ENCODE measurements at places on chromosomes 12 and 14.

- DNase-seq = no peak
Observed at GRCh38 chr14:61451891-61452400, 130.6 kb downstream of the PRKCH start.

DNA sequence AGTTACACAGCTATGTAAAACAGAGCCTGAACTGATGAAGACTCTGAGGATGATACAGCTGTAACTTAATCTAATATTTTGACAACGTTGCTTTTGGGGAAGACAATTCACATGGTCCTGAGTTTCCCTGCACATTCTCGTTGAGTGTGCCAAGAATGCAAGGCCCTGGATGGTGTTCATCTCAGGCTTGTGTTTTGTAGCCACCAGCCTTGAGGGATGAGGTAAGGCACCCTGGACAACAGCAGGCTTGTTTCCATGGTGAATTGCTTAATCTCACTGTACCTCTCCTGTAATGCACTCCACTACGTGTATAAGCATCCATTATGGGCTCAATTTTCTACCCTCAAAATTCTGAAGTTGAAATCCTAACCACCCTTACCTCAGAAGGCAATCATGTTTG is 2.1 kb downstream of the CATSPERB start:
- DNase-seq = no peak

- no peak for DNase-seq
Observed at GRCh38 chr12:105920161-105920684, 218.5 kb downstream of the NUAK1 start.

DNA sequence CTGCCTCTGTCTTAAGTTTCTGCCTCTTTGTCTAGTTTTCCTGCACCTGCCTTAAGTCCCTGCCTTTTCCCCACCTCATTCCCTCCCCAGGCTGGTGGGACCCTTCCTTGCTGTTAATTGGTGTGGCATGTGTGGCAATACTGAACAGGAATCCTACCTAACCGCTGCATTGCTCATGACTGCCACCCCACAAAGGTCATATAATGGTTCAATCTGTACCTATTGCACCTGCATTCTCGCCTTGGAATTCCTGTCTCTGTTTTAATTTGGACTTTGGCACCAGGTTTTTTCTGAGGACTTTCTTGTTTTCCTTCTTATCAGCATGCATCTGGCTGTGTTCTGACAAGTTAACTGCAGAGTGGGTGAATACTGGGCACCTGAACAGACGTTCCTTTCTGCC is 966.2 kb upstream of the TMEM132C start:
- no peak for DNase-seq

DNA sequence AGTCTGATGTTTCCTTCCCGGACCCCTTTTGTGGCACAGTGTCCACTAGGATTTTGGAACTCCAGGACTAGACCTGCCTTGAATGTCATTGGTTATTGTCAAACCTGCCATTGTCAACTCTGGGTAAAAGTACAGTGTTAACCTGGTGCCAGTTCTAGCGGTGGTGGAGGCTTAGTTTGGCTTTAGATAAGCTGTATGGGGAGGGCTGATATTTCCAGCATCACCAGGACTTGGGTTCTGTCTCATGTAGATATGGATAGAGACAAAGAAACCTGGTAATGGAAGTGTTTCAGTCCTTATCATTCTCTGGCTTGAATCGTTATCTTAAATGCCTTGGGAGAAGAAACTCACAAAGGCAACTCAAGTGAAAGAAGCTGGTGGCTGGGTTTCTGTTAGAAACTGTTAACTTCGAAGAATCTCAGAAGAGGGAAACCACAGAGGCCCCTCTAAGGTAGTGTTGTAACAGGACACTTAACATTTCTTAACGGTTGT is 10.6 kb downstream of the CHST11 start:
- no peak for DNase-seq

- no peak for DNase-seq
Observed at GRCh38 chr14:34538871-34539406, 562 bp downstream of the EAPP start.

DNA sequence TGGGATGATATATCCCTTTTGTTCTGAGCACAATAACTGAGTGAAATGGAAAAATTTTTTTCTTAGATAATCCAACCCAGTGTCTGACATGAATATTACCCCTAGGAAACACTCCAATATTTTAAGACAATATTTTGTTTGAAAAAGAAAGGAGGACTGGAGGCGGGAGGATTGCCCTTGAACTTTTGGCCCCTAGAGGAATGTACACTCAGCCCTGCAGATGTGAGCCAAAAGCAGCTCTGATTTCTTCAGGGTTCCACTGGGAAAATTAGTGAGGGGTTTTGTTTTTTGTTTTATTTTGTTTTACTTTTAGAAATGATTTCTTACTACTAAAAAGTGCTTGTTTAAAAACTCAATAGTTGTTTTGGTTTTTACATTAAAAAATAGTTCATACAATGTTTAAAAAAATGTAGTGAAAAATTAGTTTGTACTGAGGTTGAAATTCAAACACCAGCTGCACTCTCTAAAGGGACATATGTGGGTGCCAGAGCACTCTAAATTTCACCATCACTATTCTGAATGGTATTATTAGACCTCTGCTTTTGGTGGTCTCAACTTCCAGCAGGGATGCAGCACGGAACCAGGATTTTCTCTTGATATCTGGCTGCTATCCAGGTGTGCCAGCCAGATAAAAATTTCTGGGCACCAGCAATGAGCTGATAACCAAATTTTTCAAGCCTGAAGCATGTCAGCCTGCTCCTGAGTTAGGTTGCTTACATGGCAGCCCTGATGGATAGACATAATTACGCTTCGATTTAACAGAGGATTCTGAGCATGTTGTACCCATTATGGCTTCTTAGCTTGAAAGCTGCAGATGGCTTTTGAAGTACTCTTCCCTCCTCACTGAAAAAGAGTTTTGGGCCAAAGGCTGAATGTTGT is 141.9 kb downstream of the ANO6 start:
- DNase-seq = no peak

DNA sequence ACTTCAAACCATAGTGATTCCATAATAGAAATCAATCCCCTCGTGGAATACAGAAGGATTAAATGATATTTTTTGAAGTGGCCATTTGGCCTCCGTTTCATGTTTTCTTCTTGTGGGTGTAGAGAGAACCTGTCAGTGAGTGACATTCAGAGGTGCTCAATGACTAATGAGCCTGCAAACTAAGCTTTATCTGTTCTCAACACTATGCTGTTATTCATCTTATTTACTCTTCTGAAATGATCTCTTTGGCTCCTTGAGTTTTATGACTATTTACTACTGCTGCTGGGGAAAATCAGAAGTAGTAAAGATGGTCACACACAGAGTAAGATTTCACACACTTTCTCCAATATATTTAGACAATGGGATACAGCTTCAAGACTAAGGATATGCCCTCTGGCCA is 30.4 kb downstream of the ATP2B1 start:
- DNase-seq = no peak

GRCh38 chr12:122878780-122879612 is 16.9 kb downstream of the VPS37B start:
- DNase-seq = no peak

- no peak for DNase-seq
Observed at GRCh38 chr12:23885394-23885793, 64.1 kb downstream of the SOX5 start.

DNA sequence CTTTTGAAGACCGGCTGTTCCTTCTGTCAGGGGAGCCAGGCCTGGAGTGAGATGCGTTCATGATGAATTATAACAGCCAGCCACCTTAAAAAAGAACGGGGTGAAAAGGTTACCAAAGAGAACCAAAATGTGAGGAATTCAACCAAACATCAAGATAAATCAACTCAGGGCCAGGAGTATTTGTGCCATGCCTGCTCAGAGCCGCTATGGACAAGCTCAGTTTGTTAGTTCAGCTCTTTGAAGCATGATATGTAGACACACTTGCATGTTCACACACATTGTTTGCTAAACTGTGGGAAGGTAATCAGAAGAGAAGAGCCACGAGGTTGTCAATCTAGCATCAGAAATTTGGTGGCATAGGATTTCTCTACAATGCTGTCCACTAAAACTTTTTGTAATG is 367.4 kb upstream of the TBX3 start:
- DNase-seq = no peak

DNA sequence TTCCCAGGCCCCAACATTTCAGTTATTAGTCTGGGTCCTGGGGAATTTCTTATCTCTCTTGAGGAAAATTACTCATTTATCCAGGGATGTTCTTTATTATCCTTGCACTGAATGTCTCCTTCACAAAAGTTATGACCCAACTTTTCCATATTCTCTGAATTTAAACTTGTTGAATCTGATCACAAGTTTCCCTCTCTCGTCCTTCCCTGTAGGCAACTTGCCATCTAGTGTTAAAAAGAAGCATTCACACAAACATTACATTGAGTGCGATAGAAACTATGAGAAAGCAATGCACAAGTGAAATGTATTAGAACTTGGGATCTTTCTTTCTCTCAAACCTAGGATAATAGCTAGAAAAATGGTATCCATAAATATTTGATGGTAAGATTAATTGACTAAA is 608.4 kb downstream of the FSCB start:
- DNase-seq = no peak

DNA sequence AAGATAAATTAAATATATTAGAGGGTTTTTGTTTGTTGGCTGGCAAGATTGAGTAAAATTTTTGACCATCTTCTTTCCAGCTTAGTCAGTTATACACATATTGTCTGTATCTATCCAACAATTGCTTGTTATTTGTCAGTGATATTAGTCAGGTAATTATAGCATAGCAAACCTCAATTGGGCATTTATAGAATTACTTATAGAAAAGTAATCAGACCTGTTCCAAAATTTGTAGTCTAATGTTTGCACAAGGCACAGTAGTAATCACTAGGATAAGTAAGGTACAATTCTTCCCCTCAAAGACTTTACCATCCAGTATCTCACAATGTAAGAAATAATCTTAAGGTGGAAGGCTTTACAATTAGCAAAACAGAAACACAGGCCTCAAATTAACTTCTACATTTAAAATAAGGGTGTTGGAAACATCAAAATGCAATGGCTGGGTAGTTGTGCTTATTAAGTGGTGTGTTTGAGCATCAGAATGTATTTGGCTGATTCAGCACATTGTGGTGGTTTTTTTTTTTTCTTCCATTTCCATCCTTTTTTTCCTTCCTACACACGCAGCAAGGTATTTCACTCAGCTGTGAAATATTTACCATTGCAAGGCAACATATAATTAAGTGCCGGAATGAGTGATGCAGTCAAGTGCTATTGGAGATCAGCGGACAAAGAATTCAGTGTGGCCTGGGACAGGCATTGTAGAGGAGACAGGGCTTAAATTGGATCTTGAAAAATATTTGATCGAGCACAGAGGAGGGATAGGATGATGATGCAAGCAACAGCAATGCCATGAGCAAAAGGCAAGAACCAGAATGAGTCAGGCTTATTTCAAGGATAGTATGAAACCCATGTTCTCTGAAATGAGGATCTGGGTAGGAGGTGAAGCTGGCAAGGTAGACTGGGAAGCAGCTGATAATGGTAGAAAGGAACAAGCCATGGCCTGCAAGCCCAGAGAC is 178.2 kb downstream of the AKAP6 start:
- no peak for DNase-seq

GRCh38 chr14:97948841-97949240 is 1151.7 kb downstream of the VRK1 start:
- no peak for DNase-seq

DNA sequence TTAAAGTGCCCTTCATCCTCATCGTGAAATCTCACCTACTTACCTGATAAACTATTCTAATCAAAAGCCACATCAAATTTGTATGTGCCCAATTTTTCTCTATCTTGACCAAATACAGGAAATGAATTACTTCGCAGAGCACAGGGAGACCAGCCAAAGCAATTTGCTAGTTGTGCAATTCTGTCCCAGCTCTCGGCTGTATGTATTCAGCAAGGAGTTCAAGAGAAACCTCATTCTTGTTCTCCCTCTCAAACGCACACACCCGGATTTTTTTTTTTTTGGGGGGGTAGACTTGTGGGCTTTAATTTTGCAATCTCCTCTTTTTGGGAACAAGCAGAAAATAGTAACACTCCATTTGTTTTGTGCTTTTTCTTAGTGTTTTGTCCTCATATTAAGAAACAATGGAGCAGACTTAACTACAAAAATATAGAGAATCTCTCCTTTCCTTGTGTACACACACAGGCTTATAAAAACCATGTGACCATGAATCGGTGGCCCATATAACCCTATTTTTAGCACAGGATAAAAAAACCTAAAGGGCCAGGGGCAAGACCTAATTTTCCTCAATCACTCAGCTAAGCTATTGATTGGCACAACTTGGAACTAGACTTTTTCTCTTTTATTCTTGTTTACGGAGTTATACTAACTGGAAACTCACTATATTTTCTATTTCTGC is 64.2 kb downstream of the MBIP start:
- no peak for DNase-seq

- DNase-seq = no peak
Observed at GRCh38 chr12:52336641-52337040, 15.4 kb upstream of the KRT83 start.

- DNase-seq = no peak
Observed at GRCh38 chr14:76104802-76105355, 46.8 kb upstream of the GPATCH2L start.

DNA sequence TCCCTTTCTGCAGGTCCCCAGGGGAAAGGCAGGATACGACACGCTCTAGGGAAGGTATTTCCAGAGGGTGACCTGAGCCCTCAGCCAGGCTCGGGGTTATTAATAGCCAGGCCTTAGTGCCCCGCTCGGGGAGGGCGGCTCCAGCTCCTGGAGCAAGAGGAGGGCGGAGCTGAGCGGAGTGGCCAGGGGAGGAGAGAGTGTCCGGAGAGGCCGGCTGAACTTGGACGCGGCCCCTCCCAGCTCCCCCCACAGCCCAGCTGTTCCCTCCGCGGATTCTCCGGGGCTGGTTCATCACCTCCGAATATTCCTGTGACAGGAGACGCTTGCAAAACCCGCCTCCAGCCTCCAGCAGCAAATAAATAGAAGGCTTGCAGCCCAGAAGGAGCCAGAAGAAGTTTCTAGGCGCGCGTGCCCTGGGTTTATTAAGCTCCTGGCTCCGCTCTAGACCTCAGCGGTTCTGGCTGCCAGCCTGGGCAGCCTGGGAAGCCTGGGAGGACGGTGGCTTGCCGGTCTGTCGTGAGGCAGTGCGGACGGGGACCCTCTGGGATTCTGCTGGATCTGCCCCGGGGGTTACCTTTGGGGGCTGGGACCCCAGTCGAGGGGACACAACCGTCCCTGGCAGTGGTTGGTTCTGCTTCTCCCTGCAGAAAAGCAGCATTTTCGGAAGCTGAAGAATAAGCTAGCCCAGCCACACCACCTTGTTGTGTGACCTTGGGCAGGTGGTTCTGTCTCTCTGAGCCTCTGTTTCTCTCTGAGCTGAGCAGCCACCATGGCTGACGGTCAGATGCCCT is at the start of gene HSPB8:
Gene HSPB8, plus strand, starts transcription at position 388 of the 791 bp plus-strand sequence. Its CDS starts 382 bp downstream, at position 770.
- no peak for DNase-seq

DNA sequence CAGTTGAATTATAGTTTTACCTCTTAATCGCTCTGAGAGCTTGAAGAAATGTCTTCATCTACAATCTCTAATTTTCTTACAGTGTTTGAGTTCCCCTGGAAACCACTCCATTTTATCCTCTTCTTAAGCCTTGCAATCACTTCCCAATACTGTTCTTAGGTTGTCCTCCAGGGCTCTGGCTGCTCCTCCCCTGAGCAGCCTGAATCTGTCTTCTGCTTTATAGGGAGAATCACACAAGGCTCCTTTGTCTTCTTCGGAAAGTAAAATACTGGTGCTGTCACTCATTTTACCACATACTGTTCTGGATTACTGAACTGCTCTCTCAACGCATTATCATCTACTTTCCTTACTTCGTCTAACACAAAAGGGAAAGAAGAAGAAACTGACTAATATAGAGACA is 133.7 kb downstream of the MDGA2 start:
- no peak for DNase-seq

Measured in GM20000 (cell line).